ENCODE measurements at places on chromosomes 6 and 20. TPM values are rescaled to one million over a fixed set of nuclear protein-coding genes. Genes with fewer than 3 reads are reported as not detected.

Gene PGM3
- total RNA-seq: 97.7 TPM

DNA sequence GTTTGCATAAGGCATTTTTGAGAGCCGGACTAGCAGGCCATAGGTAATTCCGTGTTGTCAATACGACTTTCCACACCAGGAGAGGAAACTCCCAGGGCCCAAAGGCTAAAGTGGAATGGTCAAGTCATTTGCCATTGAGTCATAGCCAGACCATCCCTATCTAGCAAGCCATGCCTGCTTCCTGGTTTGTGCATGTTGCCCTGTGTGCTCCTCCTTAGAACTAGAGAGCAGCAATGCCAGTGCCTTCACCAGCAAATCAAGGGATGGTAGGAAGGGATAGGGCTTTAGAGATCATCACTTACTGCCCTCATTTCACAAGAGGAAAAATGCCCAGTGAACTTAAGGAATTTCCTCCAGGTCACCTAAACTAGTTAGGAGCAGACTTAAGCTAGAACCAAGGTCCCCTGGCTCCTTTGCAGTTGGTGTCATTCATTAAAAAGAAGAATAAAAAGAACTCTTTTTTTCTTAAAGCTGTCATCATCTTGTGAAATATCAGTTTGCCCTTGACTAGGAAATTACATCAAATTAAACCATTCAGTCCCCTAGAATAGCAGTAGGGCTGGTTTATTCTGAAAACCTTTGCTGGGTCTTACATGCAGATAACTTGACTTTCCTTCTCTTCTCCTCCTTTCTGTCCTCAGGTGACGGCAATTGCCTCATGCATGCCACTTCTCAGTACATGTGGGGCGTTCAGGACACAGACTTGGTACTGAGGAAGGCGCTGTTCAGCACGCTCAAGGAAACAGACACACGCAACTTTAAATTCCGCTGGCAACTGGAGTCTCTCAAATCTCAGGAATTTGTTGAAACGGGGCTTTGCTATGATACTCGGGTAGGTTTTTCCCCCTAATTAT lies 7.4 kb downstream of the TNFAIP3 start:
- peak; percentile 66 for DNase-seq

Gene PREX1
- under 0.01 TPM for total RNA-seq

Gene LTA
- total RNA-seq: not detected

DNA sequence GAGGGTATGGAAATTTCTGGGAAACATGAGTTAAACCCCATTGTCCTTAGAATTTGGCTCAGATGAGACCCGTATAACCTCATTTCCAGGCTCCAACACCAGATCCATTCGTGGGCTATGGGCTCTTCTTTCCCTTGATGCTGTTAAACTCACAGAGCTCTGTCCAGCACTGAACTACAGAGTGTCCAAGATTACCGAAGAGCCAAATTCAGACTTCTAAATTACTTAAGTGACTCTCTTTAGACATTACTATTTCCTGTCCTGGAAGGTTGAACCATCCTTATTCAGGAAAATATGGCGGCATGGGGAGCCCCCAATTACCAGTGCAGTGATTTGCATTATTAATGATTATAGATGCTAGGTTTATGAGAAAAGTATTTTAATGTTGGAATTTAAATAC lies 124.9 kb upstream of the EDN1 start:
- DNase-seq: no peak

Gene ESR1
- 0.13 TPM for total RNA-seq

Gene RSPO3
- not detected for total RNA-seq

GRCh38 chr6:168315596-168315995 lies 4.0 kb downstream of the DACT2 start:
- peak; percentile 27 for DNase-seq

Gene PIM1
- total RNA-seq: 35.3 TPM

GRCh38 chr20:62143081-62143956 lies at the start of the genes PSMA7 and SS18L1:
TSS of gene PSMA7 (minus strand) at chr20:62143394. CDS start at chr20:62143303, 91 bp downstream.
TSS of gene SS18L1 (plus strand) at chr20:62143769. CDS start at chr20:62143821, 52 bp downstream.
- DNase-seq: peak; percentile 57

GRCh38 chr20:6037082-6037481 lies 16.8 kb downstream of the LRRN4 start:
- no peak for DNase-seq

GRCh38 chr20:51680067-51680749 lies 88.0 kb downstream of the ATP9A start:
- DNase-seq: no peak

GRCh38 chr6:52482903-52483670 lies 62.9 kb downstream of the EFHC1 start:
- DNase-seq: peak; percentile 63

DNA sequence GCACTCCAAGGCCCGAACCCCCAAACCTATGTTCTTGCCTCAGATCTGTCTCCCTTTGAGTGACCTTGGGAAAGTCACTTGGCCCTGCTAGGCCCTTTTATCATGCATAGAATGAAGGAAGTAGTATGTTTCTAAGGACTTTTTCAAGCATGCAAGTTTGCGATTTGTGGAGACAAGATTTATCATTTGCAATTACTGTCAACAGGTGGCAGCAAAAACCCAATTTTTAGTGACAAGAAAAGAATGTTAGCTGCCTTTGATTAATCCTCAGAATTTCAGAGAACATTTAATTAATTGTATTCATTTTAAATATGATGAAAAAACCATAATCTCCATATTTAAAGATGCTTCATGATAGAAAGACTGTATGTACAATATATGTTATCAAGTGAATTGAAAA lies 28.3 kb upstream of the PREP start:
- DNase-seq: peak; percentile 66

Gene FKBP1C
- not detected for total RNA-seq

Gene ILRUN
- 64.9 TPM for total RNA-seq

Gene FAM8A1
- total RNA-seq: 9.6 TPM

DNA sequence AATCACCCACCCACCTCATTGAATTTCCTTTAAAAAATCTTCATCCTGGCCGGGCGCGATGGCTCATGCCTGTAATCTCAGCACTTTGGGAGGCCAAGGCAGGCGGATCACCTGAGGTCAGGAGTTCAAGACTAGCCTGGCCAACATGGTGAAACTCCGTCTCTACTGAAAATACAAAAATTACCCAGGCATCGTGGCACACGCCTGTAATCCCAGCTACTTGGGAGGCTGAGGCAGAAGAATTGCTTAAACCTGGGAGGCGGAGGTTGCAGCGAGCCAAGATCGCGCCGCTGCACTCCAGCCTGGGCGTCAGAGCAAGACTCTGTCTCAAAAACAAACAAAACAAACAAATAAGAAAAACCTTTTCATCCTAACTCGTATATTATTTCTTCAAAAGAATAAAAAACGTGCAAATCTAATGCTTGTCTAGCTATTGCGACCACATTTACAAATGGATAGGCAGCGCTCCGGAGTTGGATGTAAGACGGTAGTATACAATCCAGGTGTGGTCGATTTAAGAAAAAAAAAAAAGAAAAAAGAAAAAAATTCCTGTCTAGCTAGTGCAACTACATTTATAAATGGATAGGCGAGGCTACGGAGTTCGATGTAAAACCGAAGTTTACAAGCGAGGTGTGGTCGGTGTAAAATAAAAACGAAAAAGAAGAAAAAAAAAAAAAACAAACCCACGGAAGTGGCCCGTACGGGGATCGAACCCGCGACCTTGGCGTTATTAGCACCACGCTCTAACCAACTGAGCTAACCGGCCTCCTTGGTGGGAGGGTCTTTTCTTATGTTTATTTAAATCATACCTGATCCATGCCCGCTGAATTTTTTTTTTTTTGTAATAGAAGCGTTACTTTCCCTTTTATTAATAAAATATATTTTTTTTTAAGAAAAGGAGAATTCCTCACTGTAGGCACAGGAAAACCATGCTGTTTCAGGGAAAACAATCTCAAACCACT lies 70.7 kb upstream of the PRSS16 start:
- DNase-seq: peak; percentile 44

GRCh38 chr6:22906091-22906549 lies 336.8 kb downstream of the HDGFL1 start:
- DNase-seq: peak; percentile 66

GRCh38 chr6:161630674-161631073 lies 356.8 kb upstream of the AGPAT4 start:
- DNase-seq: no peak

DNA sequence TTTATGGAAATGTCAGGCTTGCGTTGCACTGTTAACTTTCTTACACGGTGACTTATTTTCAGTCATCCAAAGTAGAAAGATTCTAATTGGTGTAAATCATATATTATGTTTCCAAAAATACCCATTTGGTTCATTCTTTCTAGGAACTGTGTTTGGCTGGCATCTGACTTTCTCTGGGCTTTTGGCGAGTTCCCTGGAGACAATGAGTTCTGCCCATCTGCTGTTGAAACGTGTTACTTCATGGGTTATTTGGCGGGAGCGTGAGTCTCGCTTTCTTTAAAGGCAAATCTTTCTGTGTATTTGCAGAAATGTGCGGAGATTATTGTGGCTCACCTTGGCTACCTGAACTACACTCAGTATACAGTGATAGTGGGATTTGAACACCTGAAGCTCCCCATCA lies 29.5 kb downstream of the TMEM181 start:
- no peak for DNase-seq

Gene OPN5
- not detected for total RNA-seq

DNA sequence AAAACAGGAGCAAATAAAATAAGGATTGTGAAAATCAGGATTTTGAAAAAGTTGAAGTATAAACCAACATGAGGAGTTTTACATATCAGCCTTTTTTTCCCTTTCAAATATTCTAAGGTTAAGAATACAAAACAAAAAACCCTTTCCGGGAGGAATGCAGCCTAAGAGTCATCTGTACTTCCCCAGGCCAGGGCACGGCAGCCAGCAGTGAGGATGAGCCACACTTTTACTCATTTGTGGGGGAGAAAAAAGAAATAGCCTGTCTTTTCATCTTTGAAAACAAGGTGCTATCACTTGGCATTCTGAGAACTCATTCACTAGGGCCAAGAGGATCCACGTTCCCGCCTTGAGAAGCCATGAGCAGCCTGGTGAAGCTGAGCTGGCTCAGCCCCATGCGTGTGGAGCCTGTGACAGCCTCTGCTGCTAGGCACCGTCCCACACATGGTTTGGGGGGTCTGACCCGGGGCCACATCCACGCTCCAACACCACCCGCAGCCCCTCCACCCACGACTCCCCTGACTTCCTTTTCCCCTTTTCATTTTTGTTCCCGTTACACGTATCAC lies 11.2 kb downstream of the SLC22A1 start:
- peak; percentile 31 for DNase-seq

Gene UBE2C
- total RNA-seq: 0.26 TPM

Gene SIRT5
- 10.8 TPM for total RNA-seq

- no peak for DNase-seq
These were observed 19.5 kb downstream of the BTBD3 start for GRCh38 chr20:11937230-11937629.

GRCh38 chr20:32064667-32065066 lies 12.6 kb downstream of the HCK start:
- no peak for DNase-seq

GRCh38 chr6:56595490-56596122 lies 47.1 kb downstream of the DST start:
- DNase-seq: peak; percentile 65

DNA sequence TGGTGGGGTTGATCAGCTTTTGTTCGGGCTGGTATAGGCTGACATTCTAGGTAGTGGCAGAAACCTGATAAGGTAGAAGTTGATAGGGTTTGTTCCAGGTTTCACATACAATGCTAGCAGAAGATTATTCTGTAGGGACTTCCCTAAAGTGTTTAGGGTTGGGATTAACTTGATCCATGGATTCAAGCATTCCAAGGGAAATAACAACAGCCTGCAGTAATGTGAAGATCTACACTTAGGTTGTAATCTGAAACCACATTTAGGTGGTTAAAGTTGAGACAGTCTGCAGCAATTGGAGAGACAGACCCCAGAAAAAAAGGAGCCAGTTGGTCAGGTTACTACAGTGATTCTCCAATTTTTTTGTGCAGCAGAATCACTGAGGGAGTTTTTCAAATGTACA lies 56.1 kb downstream of the GJA1 start:
- DNase-seq: no peak

Gene TSPO2
- not detected for total RNA-seq

Gene ARHGAP40
- 1.1 TPM for total RNA-seq

Gene PGC
- total RNA-seq: not detected

Data from bronchial epithelial cell (primary cell).